ENCODE measurements at places on chromosomes 2 and 18.
A peak's percentile ranks its signal among the peaks of the same experiment; 100 is the strongest.

GRCh38 chr2:65232636-65233035 lies 5.0 kb downstream of the ACTR2 start:
- DNase-seq = no peak

- no peak for DNase-seq
These were observed 11.3 kb upstream of the AGXT start for GRCh38 chr2:240857039-240858008.

GRCh38 chr2:205484215-205484614 lies 198.1 kb upstream of the NRP2 start:
- DNase-seq = no peak

GRCh38 chr18:34590503-34590902 lies 119.6 kb upstream of the DTNA start:
- no peak for DNase-seq

- DNase-seq = no peak
These were observed 71.0 kb downstream of the IL1R2 start for GRCh38 chr2:102062802-102063201.

- no peak for DNase-seq
These were observed 363.7 kb upstream of the CHAC2 start for GRCh38 chr2:53403792-53404413.

DNA sequence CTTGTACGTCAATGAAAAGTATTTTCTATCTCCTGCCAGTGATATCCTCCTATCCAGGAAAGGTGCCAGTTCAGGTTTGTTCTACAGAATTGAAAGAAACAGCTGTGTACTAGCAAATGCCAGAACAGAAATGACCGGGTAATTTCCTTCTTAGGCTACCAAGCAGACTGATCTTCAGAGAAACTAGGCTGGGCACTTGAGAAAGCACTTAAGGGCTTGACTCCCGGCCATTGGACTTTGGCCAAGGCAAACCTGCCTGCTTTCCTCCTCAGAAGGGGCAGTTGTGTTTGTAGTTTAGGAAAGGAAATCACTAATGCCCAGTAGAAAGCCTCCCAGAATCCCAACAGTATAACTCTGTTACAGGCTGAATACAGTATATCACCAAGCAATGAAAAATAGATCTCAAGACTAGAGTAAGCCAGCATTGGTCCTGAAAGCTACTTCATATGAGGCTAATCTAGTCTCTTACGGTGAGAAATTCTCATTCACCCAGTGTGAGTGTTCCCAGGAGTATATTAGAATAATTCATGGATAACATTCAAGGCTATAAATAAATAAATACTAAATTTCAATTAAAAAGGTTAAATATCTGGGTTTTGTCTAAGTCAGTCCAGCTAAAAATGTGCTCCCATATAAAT lies 43.0 kb upstream of the COL5A2 start:
- DNase-seq = no peak

DNA sequence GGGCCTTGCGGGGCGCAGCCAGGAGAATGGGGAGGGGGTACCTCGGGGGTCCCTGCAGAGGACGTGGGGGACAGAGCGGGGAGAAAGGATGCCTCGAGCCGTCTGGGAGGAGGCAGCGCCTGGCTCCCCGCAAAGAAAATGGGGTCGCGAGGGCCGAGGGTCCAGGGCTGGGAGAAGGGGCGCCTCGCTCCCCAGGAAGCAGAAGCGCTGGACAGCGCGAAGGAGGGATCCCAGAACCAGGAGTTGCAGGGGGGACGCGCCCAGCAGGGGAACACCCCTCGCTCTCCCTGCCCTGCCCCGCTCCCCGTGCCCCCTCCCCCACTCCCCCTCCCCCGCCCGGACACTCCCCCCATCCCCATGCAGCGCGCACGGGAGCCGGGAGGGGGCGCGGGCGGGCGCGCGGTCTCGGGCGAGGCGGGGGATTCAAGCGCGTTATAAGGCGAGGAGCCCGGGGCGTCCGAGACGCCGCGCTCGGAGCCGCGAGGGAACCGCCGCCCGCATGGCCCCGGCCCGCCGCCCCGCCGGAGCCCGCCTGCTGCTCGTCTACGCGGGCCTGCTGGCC lies at the start of gene ERFE:
Gene ERFE (plus strand): TSS at position 462 of the 562 bp plus-strand sequence. CDS start 38 bp downstream, at position 500.
- DNase-seq = peak; percentile 14
